ENCODE measurements at places on chromosomes 11 and 22.
A peak's percentile ranks its signal among the peaks of the same experiment; 100 is the strongest.

DNA sequence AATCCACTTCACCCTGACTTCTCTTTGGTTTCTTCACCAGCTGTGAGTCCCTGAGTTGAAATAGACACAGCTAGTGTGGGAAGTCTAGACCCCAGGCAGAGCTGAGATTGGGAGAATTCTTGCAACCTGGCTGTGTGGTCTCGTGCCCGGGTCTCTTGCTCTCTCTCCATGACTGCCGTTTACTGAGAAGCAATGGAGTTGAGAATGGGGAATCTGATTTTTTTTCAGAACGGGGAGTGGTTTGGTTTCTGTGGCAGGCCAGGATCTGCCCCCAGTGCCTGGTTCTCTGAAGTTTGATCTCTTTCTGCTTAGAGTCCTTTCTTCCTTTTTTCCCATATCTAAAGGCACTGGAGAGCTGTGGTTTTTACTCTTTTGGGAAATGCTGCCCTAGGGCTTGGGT is 1.5 kb downstream of the SIDT2 start:
- peaks cover 13% of the 10 kb centered on the region for H3K36me3 ChIP-seq
- peak overlapping the region; percentile 96 for H3K27ac ChIP-seq
- no peaks in the 10 kb centered on the region for H3K27me3 ChIP-seq
- peaks cover 85% of the 10 kb centered on the region for H3K4me1 ChIP-seq
- peak; percentile 51 for DNase-seq
- H3K4me3 ChIP-seq = peak overlapping the region; percentile 93

DNA sequence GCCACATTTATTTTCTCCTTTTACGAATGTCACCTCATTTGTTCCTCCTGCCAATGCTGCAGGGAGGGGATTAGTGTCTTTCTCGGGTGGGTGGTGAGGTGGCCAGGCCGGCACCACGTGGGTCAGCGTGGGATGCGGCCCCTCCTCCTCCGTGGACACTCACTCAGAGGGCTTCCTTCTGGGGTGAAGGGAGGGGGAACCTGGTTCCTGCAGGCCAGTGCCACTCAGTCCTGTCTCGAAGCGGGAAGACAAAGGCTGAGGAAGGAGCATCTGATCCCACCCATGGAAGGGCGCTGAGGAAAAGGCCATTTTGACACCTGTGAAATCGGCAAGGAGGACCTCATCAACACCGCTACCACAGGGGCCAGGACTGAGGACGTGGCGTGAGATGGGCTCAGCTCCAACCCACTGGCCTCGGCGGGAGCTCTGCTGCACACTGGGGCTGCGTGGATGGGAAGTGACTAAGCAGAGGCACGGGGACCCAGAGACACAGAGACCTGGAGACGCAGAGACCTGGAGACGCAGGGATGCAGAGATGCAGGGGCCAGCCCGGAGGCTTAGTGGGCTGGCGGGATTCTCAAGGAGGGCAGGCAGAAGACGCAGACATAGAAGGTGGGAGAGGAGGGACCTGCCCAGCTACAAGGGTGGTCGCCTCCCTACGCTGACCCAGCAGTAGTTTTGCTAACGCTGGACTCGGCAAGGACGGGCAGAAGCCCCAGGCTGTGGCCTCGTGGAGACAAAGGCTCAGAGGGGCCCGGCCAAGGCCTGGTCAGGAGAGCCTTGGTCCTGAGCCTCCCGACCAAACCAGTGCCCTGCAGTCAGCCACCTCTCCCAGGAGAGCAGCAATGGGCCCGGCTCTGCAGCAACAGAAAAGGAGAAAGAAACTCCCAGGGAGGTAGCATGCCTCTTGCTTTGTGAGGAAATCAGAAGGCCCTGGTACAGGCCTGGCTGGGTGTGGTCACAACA is 1071.2 kb downstream of the BRD1 start:
- H3K27me3 ChIP-seq = no peaks in the 10 kb centered on the region
- no peak overlapping the region for H3K27ac ChIP-seq
- DNase-seq = no peak
- H3K4me3 ChIP-seq = no peak overlapping the region
- H3K4me1 ChIP-seq = no peaks in the 10 kb centered on the region

DNA sequence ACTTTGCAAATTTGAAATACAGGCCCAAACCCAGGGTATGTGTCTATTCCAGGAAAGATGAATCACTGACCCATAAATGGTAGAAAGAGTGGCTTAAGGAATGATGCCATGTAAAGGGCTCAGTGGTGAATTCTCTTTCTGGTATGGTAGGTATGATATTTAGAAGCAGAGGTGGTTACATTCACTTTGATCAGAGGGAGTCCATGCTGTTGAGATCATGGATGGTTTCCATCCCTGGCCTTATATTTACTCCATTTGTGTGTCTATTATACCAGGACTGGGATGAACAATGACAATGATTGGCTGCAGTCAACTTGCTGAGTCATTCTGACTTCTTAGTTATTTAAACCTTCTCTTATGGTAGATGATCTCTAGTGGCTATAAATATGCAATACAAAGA is 419.8 kb upstream of the LRRC4C start:
- no peak overlapping the region for H3K4me3 ChIP-seq
- no peak for DNase-seq
- H3K36me3 ChIP-seq = no peaks in the 10 kb centered on the region
- no peaks in the 10 kb centered on the region for H3K27me3 ChIP-seq
- no peaks in the 10 kb centered on the region for H3K4me1 ChIP-seq
- no peak overlapping the region for H3K27ac ChIP-seq

- no peak for DNase-seq
- no peaks in the 10 kb centered on the region for H3K27me3 ChIP-seq
- no peak overlapping the region for H3K27ac ChIP-seq
- peaks cover 6% of the 10 kb centered on the region for H3K4me1 ChIP-seq
Measured at GRCh38 chr22:19972251-19972650, 30.6 kb upstream of the TXNRD2 start.

- H3K4me3 ChIP-seq = no peak overlapping the region
- H3K27me3 ChIP-seq = no peaks in the 10 kb centered on the region
- peak overlapping the region; percentile 33 for H3K27ac ChIP-seq
- peak; percentile 93 for DNase-seq
Measured at GRCh38 chr11:78030429-78031325, 7.6 kb upstream of the KCTD14 start.

DNA sequence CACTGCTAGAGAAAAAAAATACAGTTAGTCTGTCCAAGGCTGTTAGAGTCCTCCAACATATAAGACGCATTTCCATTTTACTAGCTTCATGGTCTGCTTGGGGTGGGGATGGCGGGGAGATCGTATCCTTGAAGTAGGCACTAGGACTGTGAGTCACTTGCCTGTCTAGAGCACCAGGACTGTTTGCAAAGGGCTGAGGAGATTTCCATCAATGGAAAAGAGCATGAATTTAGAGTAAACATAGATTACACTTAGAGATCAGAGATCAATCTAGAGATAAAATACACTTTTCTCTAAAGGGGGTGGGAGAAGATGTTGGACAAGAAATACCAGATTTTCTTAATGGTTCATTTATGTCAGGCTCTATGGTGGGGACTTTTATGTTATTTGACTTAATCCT is 1.7 kb upstream of the MS4A7 start:
- no peak for DNase-seq
- H3K27ac ChIP-seq = no peak overlapping the region
- no peak overlapping the region for H3K4me3 ChIP-seq

DNA sequence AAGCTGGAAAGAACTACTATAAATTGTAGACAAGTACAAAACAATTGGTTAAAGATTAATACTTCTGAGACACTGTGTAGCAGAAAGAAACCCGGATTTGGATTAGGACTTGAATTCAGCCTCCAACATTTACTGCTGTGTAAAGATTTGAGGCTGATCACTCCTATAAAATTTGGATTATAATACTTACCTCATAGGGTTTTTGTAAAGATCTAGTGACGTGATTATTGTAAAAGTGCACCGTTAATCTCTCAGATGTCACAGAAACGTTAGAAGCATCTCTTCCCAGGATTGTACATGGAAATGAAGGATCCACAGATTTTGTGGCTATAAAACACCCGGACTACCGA is 323 bp upstream of the HIKESHI start:
- peaks cover 21% of the 10 kb centered on the region for H3K4me1 ChIP-seq
- no peaks in the 10 kb centered on the region for H3K36me3 ChIP-seq
- H3K4me3 ChIP-seq = peak overlapping the region; percentile 75
- no peak overlapping the region for H3K27ac ChIP-seq
- DNase-seq = no peak

DNA sequence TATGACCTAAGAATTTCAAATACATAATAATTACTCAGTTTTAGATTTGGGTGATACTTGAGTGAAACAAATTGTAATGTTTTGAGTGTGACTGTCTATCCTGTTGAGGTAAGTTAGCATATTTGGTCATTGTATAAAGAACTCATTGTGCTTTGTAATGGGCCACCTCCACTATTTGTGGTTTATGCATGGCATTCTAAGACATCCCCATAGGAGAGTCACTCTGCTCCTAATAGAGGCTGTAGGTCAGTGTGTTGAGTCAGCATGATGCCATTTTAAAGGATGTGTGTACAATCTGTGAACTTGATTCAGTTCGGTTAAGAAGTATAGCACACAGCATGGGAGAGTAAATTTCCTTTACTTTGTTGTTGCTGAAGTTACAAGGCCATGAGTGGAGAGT is 1112.4 kb downstream of the JRKL start:
- H3K36me3 ChIP-seq = no peaks in the 10 kb centered on the region
- no peaks in the 10 kb centered on the region for H3K27me3 ChIP-seq

DNA sequence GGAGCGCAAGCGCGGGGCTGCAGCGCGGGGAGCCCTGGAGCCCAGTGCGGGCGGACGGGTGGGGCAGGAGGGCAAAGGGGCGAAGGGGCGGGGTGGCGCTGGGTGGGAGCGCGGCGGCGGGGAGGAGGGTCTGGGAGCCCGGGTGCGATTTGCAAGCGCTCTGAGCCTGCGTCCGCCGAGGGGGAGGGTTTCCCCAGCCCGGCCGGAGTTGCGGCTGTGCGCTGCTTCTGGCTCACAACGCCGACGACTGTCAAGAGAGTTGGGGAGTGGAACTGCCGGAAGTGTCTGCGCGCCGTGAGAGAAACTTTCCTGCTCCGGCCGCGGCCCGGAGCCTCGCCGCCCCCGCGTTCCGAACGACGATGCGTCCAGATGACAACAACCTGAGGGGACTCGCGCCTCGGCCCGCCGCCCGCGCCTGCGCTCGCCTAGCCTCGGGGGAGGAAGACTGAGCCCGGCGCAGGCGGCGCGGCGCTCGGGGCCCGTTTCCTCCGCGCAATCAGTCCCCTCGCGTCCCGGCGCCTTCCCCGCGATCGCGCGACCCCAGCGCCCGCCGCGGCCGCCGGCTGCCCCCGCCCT is at the start of gene ARHGAP42:
Gene ARHGAP42, plus strand, starts transcription at position 235 of the 576 bp plus-strand sequence. CDS start 391 bp downstream, outside the sequence.
- H3K4me1 ChIP-seq = peaks cover 69% of the 10 kb centered on the region
- H3K36me3 ChIP-seq = no peaks in the 10 kb centered on the region
- H3K27me3 ChIP-seq = peaks cover 7% of the 10 kb centered on the region
- H3K4me3 ChIP-seq = peak within 1 kb of the TSS; percentile 74
- H3K27ac ChIP-seq = peak within 1 kb of the TSS; percentile 75

DNA sequence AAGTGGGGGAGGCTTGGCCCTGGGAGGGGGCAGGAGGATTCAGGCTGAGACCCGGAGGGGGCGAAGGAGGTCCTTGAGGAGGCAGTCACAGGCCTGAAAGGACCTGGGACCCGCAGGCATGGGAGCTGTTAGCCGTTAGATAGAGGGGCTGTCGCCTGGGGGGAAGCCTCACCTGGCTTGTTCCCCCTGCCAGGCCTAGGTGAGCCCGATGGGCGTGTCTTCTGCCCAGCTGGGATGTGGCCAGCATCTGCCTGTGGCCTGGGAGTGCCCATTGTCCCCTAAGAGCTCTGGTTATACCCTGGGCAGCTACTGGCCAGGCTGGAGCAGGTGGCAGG is 1.8 kb upstream of the DUSP8 start:
- peak overlapping the region; percentile 88 for H3K27ac ChIP-seq
- peak; percentile 87 for DNase-seq
- H3K4me3 ChIP-seq = peak overlapping the region; percentile 58
- H3K4me1 ChIP-seq = peaks cover 54% of the 10 kb centered on the region
- H3K27me3 ChIP-seq = peaks cover 11% of the 10 kb centered on the region
- no peaks in the 10 kb centered on the region for H3K36me3 ChIP-seq

GRCh38 chr22:24687322-24687721 is 84.3 kb downstream of the GGT1 start:
- H3K36me3 ChIP-seq = no peaks in the 10 kb centered on the region

- H3K27ac ChIP-seq = no peak overlapping the region
- no peak for DNase-seq
- no peak overlapping the region for H3K4me3 ChIP-seq
- no peaks in the 10 kb centered on the region for H3K4me1 ChIP-seq
Measured at GRCh38 chr11:31397239-31397834, 27.7 kb downstream of the DNAJC24 start.

- no peaks in the 10 kb centered on the region for H3K27me3 ChIP-seq
- no peak overlapping the region for H3K4me3 ChIP-seq
- no peaks in the 10 kb centered on the region for H3K36me3 ChIP-seq
- no peak overlapping the region for H3K27ac ChIP-seq
- H3K4me1 ChIP-seq = peaks cover 21% of the 10 kb centered on the region
- DNase-seq = peak; percentile 73
Measured at GRCh38 chr22:36197514-36198146, 4.0 kb downstream of the APOL4 start.

DNA sequence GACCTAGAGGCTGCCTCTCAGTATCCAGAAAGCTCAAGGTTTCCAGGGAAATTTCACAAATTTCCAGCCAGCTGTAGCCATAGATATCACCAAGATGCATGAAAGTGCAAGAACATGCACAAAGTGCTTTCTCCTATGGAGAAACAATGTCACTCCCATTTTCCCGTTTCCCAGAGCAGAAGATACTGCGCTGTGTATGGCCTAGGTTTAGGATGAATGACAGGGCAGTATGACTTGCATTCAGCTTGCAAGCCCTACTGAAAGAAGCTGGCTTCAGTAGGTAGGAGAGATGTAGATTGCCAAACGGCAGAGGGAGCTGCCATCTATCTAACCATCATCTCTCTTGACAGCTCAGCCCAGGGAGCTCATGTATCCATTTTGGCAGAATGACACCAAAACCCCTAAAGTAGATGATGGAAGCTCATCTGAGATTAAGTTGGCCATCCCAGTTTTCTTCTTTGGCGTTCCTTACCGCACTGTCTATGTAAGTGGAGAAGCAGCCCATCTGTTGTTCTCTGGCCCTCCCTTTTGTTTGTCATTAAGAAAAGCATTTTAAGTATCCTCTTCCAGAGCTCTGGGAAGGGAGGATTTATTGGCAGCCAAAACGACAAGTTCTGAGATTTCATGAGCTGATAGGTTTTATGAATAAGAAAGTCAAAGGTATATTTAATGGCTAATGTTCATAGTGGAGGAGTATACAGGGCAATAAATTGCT is 4.6 kb downstream of the TECTA start:
- peaks cover 10% of the 10 kb centered on the region for H3K4me1 ChIP-seq
- H3K4me3 ChIP-seq = no peak overlapping the region
- H3K27ac ChIP-seq = no peak overlapping the region

DNA sequence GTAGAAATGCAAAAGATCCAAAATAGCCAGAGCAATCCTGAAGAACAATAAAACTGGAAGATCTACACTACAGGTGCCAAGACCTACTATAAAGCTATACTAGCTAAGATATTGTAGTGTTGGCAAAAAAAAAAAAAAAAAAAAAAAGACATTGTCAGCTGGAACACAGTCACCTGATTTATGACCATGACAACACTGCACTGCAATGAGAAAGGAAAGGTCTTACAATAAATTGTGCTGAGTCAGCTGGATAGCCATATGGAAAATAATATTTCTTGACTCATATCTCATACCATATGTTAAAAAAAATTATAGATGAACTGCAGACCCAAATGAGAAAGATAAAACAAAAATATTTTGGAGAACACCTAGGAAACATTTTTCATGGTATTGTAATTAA is 3.1 kb upstream of the PANX3 start:
- peak; percentile 18 for DNase-seq
- no peaks in the 10 kb centered on the region for H3K4me1 ChIP-seq
- no peak overlapping the region for H3K27ac ChIP-seq
- no peaks in the 10 kb centered on the region for H3K27me3 ChIP-seq

All from stomach (tissue), 19 donors.